Stimulated activated CD8-positive, alpha-beta memory T cell treated with anti-CD3 and anti-CD28 coated beads, Interleukin-4, amount 100 ng/mL, for 4 hours (primary cell): ENCODE measurements at places on chromosomes 6 and 20.

DNA sequence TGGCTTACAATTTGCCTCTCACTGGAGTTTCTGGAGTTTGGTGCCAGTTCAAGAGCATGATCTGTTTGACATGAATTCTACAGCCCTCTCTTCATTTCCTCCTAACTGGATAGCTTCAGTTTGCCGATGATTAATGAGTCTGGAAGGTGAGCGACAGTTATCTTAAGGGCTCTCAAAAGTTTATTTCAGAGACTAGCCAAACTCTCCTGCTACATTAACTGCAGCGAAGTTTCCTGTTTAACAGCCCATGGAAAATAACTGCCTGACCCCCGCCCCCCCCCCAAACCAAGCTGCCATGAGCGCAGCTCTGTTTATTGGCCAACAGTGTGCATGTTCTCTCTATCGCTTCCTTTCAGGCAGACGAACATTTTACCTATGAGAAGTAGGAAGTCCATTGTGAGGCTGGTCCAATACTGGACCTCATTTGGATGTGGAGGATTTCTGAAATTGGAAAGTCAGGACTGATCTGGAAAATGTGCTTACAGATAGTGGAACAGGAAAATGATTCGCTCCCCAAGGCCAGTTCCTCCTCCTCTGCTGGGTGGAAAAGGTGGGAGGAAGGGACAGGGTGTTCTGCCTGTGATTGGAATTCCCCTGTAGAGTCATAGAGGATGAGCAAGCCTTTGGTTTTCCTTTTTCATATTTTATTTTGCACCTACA is 522.2 kb upstream of the JAG1 start:
- no peak for DNase-seq

DNA sequence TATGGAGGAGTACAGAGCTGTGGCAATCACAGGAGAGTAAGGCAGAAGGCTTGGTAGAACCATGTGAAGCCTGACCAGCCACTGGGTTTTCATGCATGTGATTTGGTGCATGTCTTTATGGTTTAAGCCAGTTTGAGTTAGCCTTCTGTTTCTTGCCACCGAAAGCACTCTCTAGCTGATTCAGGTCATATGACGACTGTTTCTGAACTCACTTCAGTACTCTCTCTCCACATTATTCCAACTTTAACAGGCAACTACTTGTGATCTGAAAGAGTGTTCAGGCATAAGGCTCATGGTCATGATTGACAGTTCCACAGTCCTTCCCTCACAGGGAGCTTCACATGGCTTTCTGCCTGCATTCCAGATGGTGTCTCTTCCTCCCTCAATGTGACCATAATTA is 63.3 kb upstream of the TAB2 start:
- no peak for DNase-seq

DNA sequence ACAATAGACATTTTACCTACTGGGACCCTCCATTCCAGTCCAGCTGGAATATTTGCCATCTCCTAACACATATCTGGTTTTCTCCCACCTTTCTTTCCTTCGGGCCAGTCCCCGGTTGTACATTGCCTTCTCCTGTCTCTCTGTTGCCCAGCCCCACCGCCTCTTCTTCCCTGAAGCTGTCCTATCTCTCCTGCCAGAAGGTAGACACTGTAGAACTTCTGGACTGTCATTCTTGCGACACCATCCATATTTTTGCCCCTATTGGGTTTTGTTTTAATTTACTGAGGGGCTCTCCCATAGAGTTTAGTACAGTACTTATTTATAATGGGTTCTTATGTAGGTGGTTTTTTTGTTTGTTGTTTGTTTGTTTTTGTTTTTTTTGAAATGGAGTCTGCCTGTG is 4.9 kb downstream of the PTK7 start:
- DNase-seq = no peak

- no peak for DNase-seq
Measured at GRCh38 chr6:153537422-153537821, 406.3 kb upstream of the RGS17 start.

GRCh38 chr20:5674176-5674660 is 76.0 kb upstream of the SHLD1 start:
- no peak for DNase-seq
